Progenitor cell of endocrine pancreas (in vitro differentiated cells): ENCODE measurements at places on chromosomes 6 and 20.

DNA sequence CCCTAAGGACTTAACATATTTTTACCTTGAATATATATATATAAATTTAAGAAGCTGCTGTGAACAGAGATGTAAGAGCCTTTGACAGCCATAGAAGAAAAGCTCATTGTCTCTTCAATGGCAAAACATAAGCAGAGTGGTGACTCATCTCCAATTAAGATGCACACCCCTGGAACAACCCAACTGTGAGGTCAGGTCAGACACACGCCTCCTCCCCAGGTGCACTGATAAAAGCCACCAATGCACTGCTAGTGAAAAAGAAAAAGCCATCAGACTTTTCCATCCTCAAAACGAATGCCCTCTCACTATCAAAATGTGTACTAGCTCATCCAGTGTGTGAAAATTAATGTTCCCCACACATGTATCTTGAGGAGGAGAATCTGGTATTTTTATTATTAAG is 100.1 kb downstream of the SMLR1 start:
- DNase-seq: no peak

GRCh38 chr6:5098501-5099270 is 13.5 kb downstream of the PPP1R3G start:
- no peak for DNase-seq

GRCh38 chr20:10902174-10902573 is 228.4 kb upstream of the JAG1 start:
- DNase-seq: no peak

DNA sequence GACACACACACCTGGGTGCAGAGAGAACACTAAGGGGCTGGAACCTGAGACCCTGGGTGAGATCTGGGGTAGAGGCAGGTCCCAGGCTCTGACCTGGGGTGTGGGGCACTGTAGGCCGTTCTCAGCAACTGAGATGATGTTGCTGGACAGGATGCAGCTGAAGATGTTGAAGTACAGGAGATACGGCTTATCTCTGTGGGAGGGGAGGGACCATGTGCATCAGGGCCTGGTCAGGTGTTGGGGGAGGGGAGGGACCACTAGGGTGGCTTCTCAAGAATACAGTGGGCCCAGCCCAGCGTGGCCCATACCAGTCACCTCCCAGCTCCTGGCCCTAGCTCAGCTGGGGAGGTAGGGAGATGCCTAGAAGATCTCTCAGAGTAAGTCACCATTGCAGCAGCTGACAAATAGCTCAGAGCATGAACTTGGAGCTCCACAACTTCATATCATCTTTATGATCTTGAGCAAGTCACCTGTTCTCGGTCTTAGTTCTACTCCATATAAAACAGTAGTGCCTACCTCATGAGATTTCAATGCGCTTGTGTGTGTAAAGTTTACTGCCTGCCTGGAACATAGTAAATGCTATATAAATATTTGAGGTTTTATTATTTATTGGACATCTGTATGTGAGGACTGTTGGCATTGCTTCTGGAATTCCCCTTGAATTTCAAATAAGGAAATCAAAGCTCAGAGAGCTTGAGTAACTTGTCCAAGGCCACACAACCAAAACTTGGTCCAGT is 3.8 kb downstream of the SLC44A4 start:
- no peak for DNase-seq

DNA sequence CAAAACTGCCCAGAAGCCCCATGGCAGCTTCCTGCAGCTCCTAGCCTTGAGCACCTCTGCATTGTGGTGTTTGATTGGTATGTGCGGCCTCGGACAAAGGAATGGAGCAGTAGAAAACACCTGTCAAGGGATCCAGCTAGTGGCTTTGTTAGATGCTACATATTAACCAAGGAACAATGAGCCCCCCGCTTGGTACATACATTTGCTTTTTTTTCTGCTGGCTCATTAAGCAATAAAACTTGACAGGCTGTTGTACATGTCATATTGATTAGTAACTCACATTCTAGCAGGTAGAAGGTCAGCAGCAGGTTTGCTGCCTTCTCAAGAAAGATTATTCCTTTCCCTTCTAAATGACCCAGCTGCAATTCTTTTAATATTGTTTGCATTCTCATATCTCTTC is 937 bp downstream of the SPACA1 start:
- DNase-seq: peak; percentile 16

DNA sequence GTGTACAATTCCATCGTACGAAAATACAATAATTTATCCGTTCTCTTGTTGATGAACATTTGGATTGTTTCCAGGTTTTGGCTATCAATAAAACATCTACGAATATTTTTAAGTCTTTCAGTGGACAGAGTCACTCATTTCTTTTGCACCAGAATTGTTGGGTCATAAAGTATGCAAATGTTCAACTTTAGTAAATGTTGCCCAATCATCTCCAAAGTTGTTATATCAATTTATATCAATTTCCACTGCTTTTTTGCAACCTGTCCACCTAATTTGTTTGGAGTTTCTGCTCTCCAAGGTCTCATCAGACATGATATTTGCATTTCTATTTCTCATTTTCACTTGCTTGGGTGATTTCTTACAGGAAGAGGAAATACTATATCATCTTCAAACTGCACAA is 10.5 kb downstream of the TMEM239 start:
- DNase-seq: no peak

GRCh38 chr6:34412643-34413214 is 13.1 kb downstream of the RPS10 start:
- DNase-seq: no peak

- DNase-seq: no peak
Measured at GRCh38 chr6:15336900-15337560, 91.2 kb downstream of the JARID2 start.

DNA sequence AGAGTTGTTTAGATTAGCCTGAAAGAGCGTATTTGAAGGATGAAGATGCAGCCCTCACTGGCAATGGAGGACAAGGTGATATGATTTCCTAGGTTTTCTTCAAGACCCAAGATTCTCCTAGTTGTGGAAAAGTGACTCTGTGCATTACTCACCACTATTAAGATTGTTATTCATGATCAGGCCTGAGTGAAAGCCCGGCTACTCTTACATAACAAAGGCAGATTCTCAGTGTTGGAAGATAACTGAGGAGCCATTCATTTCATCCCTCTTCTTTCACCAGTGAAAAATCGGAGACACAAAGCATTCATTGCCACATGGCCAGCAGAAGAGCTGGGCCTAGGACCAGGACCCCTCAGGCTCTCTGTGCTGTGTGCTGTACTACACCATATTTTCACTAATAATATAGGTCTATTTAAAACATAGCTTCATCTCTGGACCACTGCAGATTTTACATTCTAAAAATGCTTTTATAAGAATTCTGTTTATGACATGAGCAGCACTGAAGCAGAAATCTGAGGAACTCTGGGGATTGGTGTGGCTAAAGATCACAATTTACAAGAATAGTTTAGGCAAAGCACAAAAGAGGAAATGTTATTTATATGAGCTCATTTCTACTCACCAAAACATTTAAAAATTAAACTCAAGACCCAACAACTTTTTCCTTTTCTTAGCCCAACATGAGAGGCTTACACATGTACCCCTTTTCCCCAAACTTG is 181.9 kb upstream of the CCN2 start:
- DNase-seq: no peak

GRCh38 chr6:47209632-47210031 is 100.1 kb downstream of the TNFRSF21 start:
- no peak for DNase-seq

GRCh38 chr6:32114796-32115195 is 5.7 kb upstream of the TNXB start:
- no peak for DNase-seq

DNA sequence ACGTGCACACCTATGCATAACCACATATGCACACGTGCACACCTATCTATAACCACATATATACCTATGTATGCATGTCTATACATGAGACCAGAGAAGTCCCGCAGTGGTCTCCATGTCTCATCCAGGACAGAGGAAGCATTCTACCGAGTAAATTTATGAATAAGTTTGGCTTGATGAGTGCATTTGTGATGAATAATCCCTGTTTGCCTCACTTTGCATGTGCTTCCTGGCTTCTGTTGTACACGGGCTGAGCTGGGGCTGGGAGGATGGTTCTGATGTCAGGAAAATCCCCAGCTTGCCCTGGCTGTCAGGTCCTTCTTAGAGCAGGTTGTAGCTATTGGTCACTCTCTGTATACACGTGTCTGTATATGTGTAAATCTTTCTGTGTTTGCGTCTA is 157.6 kb upstream of the RPS6KA2 start:
- DNase-seq: no peak

DNA sequence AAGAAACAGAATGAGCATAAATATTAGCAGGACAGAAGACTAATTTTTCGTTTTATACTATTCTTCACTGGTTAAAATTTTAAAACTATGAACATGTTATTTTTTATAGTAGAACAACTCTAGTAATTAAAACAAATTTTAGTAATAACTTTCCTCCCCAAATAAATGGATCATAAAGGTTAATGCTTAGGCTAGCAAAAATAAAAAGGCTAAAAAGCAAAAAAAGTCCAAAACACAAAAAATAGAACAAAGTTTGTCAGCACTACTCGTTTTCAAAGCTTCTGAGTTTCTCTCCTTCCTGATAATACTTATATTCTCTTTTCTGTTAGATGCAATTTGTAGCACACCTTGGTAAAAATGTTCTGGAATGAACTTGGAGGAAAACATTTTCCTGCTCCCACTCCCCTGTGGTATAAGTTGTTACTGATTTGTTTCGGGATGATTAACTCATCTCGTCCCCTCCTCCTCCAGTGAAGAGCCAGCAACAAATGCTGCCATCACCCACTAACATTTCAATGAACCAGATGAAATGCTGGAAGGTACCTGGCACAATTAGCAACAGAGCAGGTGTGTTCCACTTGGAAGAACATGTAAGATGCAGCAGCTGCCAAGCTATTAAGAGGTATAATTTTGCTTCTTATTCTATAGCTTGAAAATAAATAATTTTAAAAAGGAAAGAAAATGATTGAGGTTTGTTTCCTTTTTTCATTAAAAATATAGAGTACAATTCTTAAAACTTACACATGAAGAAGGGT is 130.5 kb downstream of the MYB start:
- DNase-seq: no peak

DNA sequence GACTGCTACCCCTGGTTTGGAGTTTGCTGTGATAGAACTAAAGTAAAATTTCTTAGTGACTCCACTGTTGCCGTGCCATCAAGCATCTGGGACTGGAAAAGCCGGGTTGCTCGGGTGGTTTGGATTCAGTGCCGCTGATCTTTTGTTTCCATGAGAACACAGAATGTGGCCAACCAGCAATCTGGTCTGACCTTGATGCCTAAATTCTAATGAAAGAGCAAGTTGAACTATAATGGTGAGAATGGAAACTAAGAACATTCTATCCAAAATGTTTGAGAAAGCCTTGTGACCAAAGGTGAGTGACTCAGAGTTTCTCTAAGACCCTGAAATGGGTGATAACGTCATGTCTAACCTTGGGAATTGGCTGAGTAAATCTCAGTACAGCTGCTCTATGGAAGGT is 9.9 kb upstream of the PI16 start:
- DNase-seq: no peak

- no peak for DNase-seq
Measured at GRCh38 chr6:22030730-22031619, 265.9 kb downstream of the PRL start.

- no peak for DNase-seq
Measured at GRCh38 chr20:63166193-63167020, 49.5 kb downstream of the YTHDF1 start.

GRCh38 chr6:3484192-3484591 is 27.3 kb upstream of the SLC22A23 start:
- no peak for DNase-seq

- DNase-seq: no peak
Measured at GRCh38 chr20:2313316-2313715, 17.5 kb downstream of the TGM3 start.

DNA sequence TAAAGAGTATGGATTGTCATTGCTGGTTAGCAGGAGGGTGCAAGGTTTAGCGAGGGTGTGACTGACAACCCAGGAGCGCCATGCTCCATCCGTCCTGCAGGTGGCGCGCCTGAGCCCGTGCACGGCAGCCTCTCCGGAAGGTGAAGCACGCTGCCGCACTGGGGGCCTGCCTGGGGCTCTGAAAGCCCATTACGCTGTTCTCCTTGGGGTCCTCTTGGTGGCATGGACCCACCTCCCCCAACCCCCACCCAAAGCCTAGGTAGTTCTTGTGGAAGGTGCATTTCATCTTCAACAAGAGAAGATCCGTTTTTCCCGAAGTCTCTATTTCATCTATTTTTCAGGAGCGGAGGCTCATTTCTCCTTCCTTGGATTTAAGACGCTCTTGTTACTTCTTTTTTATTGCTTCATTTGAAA is 197.4 kb upstream of the KCNG1 start:
- peak; percentile 16 for DNase-seq

DNA sequence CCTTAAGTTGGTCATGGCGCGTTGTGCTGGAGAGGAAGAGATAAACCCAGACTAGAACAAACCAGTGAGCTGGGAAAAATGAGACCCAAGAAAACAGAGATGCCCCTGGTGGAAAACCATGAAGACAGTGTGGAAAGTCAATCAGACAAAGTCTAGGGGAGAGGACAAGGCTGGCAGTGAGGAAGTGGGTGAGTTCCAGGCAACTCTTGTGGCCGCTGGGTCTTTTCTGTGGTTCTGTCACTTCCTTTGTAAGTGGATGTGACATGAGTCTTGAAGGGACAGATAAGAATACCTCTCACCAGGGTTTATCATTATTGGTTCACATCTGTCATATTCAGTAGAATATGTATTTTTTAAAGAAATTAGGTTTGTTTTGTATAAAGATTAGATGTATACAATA is 738.4 kb downstream of the DHX35 start:
- DNase-seq: no peak

GRCh38 chr20:41784209-41784958 is 166.2 kb upstream of the CHD6 start:
- no peak for DNase-seq

DNA sequence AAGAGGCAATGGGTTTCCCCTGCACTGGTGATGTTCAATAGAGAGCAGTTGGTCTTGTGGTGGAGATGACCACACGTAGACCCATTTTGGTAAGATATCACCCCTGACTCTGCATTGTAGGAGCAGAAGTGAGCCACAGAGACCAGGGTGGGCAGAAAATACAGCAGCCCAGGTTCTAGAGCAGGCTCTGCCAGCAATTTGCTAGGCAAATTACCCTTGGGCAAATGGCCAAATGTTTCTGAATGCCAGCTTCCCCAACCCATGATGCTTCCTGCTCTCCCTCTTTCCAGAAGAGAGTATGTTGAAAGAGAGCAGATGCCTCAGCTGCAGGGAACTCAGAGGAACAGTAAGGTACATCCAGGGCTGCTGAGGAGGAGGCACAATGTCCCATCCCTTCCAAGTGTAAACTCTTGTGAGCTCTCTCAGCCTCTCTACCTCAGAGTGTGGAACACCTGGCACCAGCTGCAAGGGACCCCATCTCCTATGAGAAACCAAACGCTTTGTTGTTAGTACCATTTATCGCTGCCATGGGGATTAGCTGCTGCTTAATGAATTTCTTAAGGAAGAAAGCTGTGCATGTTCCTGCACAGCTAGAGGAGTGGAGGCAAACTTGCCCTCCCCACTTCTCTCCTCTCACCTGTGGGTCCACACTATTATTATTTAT is 317.5 kb upstream of the MOCS1 start:
- no peak for DNase-seq

GRCh38 chr20:38315290-38315966 is 11.5 kb downstream of the BPI start:
- no peak for DNase-seq
